ENCODE measurements at places on chromosomes 5 and 9. TPM values are rescaled to one million over a fixed set of nuclear protein-coding genes. Genes with fewer than 3 reads are reported as not detected.

Gene SPATA31A3
- not detected for total RNA-seq

Gene ZNF782
- total RNA-seq, result 27.2 TPM

Gene PDE6A
- not detected for total RNA-seq

Gene PCDHA9
- total RNA-seq, result 11.3 TPM

Gene LMX1B
- total RNA-seq, result 1.8 TPM

Gene SURF4
- 91.3 TPM for total RNA-seq

Gene PANK3
- 229 TPM for total RNA-seq
